AG04450 (cell line): ENCODE measurements at places on chromosomes 6 and 20.
A peak's percentile ranks its signal among the peaks of the same experiment; 100 is the strongest.

DNA sequence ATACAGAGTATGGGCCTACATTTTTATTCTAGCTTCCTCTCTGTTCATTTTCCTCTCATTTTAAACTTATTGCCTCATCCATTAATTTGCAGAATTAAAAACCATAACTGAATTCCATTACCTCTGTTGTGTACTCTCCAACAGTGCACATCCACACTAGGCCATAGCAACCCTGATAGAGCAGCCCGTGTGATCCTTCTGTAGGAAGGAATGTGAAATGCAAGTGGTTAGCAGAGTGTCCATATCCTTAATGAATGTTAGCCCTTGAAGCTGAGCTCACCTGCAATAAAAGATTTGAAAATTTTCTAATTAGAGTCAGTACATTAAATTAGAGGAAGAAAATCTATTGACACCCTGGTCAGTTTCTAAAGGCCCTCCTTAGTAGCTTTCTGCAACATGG lies 6.5 kb upstream of the GRIK2 start:
- no peak for DNase-seq

DNA sequence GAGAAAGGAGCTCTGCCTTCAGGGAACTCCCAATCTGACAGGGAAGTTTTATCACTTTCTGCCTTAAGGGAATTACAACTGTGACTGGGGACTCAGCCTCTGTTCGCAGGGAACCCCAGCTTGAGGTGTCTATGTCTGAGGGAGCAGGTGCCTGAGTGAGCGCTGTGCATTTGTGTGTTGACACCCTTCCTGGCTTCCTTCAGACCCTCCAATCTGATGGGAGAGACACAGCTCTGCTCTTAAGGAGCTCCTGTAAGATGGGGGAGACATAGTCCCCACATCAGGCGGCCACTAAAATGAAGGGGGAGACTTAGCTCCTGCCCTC lies 62.3 kb downstream of the MRPL14 start:
- DNase-seq, result no peak

DNA sequence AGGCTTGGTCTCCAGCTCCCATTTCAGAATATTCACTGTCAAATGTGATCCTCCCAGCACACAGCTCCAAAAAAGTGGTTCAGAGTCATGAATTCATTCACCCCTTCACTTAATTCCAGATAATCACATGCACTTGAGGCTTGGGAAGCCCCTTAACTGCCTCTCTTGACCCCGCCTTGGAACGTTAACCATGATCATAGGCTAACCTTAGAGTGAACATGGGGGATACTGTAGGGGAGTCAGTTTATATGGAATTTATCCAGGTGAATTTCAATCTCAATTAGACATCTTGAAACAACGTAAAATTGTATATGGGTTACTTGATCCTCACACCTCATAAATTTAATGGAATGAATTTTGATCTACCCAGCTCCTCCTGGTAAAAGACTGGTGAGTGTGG lies 346.8 kb upstream of the ARID1B start:
- no peak for DNase-seq

DNA sequence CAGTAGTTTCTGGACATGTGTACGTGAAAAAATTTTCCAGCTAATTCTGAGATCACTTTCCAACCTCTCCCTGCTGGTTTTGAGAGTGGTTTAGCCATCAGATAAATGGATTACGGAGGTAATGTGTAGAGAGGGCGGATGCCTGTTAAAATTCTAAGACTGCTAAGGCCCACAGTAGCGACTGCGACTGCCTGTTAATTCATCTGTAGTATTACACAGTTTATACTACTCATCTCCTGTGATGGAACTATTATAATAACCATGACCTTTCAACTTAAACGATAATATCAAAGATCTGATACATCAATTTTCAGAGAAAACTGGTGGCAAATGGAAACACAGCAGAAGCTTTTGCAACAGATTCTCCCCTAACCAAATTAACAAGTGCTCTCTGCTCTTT lies 102.3 kb downstream of the IRF4 start:
- no peak for DNase-seq

DNA sequence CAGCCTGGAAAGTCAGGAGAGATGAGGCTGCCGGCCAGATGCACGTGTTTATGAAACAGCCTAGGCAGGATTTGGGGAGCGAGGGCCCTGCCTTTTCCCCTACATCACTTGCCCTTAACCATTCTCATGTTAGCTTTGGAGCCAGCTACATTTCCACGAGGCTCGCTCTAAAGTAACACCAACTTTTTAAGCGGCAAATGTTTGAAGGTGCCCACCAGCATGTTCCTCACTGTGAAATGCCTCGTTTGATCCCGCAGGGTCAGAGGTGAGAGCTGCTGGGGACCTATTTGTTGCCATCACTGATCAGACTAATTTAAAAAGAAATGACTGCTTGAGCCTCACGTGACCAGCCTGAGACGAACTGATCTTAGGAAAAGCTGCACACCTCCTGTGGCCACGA lies 51.6 kb upstream of the DACT2 start:
- no peak for DNase-seq

GRCh38 chr20:16615199-16615598 lies 42.0 kb upstream of the KIF16B start:
- peak; percentile 93 for DNase-seq

DNA sequence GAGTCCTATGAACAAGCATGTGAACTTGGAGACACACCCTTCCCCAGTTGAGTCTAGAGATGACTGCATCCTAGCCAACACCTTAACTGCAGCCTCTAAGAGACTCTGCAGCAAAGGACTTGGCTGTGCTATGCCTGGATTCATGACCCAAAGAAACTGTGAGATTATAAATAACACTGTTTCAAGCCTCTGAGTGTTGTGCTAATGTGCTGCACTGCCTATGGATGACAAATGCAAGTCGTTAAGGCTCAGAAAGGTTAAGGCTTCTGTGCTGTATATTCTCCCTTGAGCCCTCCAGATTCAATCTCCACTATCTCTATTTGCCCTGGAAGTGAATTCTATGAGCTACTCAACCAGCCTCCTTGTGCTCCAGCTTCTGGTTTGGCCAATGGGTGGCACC lies 116.5 kb upstream of the CBLN4 start:
- DNase-seq, result no peak

DNA sequence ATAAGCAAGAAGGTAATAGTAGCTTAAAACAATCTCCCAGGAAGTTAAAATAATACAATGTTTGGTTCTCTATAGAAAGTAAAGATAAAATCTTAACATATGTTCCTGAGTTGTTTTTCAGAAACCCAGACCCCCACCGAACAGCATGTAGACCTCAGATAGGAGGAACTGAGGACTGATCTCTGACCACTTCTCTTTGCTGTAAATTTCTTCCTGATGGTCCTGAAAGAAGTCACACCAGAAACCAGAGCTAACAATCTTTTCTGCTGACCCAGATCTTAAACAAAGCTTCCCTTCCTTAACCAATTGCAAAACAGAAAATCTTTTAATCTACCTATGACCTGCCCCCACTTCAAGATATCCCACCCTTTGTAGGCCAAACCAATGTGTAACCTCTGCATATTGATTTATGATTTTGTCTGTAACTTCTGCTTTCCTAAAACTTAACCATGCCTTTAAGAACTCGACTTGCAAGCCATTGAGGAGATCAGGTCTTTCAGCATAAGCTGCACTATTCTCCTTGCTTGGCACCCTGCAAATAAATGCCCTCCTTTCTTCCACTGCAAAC lies 21.9 kb upstream of the BEND6 start:
- no peak for DNase-seq

DNA sequence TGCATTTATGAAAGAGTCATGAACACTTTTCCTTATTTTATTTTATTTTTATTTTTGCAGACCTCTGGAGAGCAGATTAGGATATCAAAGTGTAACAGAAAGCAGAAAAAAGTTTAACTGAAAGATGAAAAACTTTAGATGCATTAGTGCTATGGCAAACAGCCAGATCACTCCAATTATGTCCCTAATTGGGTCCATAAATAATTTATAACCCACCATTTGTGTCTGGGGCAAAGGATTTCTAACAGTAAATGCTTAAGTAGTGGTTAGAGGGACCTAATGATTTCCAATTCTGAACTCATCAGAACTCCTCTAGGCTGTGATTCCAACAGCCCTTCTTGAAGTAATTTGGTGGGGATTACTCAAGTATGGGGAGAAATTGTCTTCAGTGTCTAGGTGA lies 93.7 kb upstream of the PROKR2 start:
- no peak for DNase-seq

GRCh38 chr20:20014659-20015058 lies 2.5 kb upstream of the NAA20 start:
- no peak for DNase-seq

DNA sequence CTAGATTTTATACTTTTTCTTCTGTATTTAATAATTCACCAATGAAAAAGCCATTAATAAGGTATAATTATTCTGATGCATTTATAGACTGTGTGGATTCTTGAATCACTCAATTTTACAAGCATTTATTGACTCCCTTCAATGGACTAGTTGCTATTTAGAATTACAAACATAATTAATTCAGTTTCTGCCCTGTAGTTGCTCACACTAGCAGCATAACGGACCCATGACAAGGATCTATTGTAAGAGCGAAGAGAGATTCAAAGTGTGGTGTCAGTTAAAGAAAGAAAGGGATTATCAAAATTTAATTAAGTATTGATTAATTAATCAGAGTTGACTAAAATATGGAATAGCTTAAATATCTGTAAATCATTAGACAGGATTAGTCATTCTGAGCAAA lies 602.6 kb upstream of the PTCHD4 start:
- no peak for DNase-seq

DNA sequence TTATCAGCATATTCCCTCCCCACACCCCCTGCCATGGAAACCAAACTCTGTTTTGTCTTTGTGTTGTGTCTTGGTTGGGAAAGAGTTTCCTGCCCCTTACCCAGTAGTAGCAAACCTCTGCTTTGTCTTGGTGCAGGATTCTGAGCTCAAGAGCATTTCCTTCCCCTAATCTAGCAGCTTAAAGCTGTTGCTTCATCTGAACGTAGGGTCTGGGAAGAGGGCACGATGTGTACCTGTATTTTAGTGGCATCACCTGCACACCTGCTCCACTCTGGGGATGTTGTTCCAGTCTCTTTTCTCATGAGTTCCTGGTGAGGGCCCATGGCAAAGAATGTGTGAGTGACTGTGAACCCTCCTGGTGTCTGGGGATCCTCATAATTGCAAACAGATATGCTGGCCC lies 164.7 kb downstream of the SCP2D1 start:
- no peak for DNase-seq

DNA sequence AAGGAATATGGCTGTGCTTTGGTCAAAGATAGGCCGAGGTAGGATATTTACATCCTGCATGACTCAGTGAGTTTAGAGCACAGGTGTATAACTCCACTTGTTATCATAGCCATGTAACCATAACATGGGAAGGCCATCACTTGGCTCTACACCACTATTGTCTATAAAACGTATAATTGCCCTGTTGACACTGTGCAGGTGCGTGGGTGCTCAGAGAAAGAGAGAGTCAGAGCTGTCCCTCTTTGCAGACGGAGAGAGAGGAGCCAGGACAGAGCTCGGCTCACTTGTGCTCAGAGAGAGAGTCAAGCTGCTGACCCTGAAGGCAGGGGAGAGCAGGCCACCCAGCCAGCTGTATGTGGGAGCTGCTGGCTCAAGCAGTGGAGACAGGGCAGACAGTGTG lies 46.0 kb downstream of the OR2B6 start:
- DNase-seq, result no peak

GRCh38 chr6:15763837-15764236 lies 101.0 kb upstream of the DTNBP1 start:
- no peak for DNase-seq

GRCh38 chr6:12586721-12587480 lies 129.7 kb upstream of the PHACTR1 start:
- no peak for DNase-seq

GRCh38 chr20:56411759-56412472 lies at the start of gene CASS4:
Gene CASS4 (plus strand): TSS chr20:56412260. CDS start chr20:56412459, 199 bp downstream.
- peak; percentile 63 for DNase-seq

DNA sequence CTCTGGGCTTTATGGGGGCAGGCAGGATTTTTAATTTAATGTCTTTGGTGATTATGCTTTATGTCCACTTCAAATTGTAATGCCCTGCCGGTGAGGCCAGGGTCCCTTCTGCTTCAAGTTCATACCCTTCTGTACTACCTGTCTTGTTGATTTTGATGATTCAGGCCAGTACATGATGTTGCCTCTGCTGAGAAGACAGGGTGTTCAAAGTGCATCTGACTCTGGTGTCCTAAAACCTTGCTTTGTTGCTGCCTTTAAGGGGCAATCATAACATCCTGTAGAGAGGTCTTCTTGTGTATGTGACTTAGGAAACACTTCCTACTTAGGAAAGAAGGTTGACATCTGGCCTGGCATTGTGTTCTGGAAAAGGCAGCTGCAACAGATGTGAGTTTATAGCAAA lies 113.2 kb downstream of the TMEM170B start:
- DNase-seq, result no peak

GRCh38 chr20:61909821-61910220 lies 155.9 kb downstream of the TAF4 start:
- no peak for DNase-seq

GRCh38 chr6:1182722-1183521 lies 129.0 kb upstream of the FOXQ1 start:
- no peak for DNase-seq

GRCh38 chr20:53444401-53445149 lies 149.1 kb downstream of the ZNF217 start:
- DNase-seq, result no peak

- DNase-seq, result no peak
Measured at GRCh38 chr20:17380801-17381200, 150.4 kb downstream of the BFSP1 start.
